GM06990 (cell line): ENCODE measurements at places on chromosomes 7 and 10.

- no peak for DNase-seq
These were observed 64.9 kb downstream of the DAGLB start for GRCh38 chr7:6382817-6383216.

- DNase-seq: no peak
These were observed 47.6 kb downstream of the TSPAN15 start for GRCh38 chr10:69498711-69499471.

DNA sequence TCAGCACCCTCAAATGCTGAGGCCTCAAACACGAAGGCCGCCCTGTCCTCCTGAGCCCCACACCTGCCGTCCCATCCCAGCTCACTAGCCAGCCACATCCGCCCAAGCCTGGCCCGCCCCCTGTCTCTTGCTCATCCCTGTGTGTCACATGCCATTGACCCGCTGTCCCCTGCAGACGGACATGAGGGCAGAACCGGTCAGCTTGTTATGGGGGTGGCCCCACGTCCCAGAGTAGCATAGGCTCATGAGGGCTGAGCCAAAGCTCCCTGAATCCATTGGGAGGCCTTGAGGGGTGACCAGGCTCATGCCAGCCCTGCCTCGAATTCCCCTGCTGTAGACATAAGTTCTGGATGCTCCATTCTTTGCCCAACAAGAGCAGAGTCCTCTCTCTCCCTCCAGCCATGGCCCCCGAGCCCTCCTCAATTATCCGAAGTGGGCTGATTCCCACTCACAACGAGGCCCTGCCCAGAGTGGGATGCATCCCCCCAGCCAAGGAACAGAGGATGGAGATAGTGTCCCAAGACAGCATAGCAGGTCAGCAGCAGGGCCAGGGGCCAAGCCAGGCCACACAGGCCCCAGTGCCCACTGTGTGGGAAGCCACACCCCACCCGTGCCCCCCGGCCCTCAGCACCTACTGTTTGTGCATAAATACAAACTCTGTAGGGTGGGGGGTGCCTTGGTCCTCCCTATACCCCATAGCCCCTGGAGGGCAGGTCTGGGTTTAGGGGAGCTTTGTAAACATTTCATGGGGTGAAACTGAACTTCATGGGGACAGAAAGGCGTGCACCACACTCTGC, 42.1 kb downstream of the EBF3 start:
- DNase-seq: no peak

GRCh38 chr7:133641436-133641835, 388.6 kb downstream of the EXOC4 start:
- DNase-seq: no peak

GRCh38 chr7:46169384-46169755, 248.3 kb upstream of the IGFBP3 start:
- no peak for DNase-seq

GRCh38 chr10:47438857-47439474, 44.9 kb downstream of the ANXA8 start:
- no peak for DNase-seq

GRCh38 chr10:125550362-125550761, 132.6 kb downstream of the TEX36 start:
- no peak for DNase-seq

- no peak for DNase-seq
These were observed 15.8 kb downstream of the RPP30 start for GRCh38 chr10:90887555-90887954.

DNA sequence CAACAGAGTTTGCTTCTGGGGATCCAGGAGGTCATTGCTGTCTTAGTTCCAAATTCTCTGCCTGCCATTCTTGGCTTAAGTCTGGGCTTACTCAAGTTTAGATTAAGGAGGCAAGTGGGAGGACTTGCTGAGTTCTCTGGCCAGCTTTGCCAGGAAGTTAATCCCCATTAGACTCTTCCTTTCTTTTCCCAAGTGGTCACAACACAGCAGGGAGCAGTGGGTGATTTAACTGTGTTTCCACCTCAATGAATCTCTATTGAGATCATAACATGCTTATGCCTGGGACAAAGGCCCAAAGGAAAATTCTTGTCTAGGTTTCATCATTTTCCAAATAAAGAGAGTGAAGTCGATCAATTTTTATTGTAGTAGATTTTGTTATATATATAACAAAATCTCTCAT, 1159.6 kb downstream of the SORCS3 start:
- DNase-seq: no peak

DNA sequence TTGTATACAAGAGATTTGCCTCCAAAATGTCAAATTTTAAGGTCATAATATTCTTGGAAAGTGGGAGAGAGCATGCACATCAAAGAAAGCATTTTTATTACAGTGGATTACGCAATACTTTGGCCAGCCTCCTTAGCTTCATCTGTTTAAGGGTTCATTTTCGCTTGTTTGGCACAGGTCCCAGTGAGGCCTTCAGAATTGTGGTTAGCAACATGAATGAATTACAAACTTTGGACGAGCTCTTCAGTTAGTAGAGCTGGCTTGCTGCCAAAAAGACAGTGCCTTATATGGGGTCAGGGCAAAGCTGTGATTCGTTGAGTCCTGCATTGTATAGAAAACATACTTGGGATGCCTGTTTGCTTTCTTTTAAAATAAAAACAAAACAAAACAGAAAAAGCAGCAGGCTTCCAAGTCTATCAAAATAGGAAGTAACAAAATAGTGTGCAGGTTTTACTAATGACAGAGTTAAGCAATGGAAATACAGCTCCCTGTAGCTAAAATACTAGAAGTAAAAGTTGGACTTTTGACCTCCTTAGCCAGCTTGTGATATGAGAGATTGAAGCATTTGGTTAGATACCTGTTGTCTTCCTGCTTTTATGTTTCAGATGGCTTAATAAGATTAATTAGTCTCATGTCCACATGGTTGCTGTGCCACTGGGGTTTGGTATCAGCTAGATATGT, 190.8 kb downstream of the MLLT10 start:
- DNase-seq: peak; percentile 51

DNA sequence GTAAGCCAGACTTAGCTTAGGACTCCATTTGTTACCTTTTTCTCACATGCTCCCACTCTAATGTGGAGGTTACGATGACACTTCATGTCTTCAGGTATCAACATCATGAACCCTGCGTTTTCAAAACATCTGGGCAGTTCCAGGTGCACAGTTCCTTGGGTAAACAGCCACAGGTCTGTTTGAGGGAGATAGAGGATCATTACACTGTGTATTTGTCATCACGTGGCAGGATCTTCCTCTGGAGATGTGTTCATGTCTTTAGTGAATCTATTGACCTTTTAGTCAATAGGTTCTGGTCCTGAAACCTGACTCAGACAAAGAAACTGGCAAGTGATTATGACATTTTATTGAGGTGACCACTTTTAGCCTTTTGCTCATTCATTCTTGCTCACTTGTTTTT, 145.5 kb downstream of the ANKRD7 start:
- no peak for DNase-seq

DNA sequence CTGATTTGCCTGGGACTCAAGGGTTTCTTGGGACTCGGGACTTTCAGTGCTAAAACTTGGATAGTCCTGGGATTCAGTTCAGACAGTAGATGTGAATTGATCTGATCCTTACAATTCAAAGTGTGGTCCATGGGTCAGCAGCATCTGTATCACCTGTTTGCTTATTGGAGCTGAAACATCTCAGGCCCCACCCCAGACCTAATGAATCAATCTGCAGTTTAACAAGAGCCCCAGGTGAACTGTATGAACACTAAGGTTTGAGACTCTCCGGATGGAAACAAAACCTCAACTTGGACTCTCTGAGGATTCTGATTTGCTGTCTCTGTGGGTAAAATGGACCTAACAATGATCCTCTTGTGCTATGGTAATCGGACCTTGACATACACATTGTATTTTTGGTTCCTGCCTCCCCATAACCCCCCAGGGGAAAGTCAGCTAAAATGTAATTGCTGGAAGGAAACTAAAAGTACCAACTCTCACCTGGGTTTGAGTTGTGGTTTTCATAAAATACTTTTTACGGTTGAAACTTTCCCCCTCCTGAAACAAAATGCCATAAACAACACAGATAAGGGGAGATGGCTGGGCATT, 11.7 kb downstream of the CYP26A1 start:
- no peak for DNase-seq

DNA sequence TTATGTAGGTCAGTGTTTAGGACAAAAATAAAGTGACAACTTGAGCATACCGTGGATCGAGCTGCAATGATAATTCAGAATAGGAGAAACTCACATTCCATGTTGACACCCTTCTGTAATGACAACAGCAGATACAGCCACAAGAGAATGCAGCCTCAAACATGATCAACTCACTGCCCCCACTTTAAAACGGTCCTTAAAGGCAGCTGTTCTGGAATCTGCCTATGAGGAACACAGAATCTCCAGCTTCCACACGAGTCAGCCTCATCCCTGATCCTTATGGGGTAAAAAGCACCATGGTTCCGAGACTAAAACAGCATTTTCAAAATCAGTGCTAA, 32.5 kb upstream of the DAGLB start:
- no peak for DNase-seq

- no peak for DNase-seq
These were observed 24.0 kb upstream of the DPYSL4 start for GRCh38 chr10:132162590-132163277.

- DNase-seq: no peak
These were observed 35.8 kb downstream of the SCRN1 start for GRCh38 chr7:29953726-29954347.

DNA sequence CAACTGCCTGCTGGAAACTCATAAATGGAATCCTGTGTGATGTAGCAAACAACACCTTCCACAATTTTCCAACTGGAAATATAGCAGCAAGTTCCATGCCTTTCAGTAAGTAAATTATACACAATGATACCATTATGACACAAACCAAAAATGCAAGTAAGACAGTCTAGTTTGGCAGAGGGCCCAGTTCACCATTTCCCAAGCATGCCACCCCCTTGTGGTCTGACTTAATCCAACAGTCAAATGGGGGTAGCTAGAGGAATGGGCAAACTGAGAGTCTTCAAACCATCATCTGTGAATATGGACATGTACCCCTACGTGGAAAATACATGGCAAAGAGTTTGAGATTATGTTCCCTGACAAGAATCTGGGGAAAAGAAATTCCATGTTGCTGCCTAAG, 137.6 kb upstream of the VWC2 start:
- no peak for DNase-seq

DNA sequence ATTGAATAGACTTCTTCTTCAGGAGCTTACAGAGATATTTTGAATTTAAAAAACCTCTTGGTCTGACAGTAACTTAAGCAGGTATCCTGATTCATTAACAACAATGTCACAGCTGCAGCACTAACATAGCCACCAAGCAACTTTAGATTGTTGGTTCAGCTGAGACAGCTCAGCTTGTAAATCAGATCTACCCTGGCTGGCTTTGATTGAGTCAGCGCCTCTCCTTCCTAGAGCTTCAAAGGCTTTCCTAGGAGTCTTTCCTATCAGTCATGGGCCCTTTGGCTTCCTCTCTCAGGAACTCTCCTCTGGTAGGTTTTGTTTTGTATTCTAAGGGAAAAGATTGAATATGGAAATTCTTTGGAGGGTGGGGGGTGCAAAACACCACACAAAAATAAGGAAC, 70.7 kb upstream of the STEAP4 start:
- DNase-seq: no peak

- no peak for DNase-seq
These were observed 9.6 kb downstream of the DGKB start for GRCh38 chr7:14892961-14893360.

DNA sequence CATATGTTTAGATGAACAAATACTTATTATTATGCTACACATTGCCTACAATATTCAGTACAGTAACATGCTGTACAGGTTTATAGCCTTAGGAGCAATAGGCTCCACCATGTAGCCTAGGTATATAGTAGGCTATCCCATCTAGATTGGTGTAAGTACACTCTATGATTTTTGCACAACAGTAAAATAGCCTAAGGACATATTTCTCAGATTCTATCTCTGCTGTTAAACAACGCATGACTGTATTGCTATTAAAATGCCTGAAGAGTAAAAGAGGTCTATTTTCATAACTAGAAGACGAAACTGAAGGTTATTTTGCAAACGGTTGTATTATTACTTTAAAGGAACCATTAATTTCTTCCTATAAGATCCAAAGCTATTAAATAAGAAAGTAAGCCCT, 88.3 kb downstream of the SEMA3A start:
- no peak for DNase-seq

- no peak for DNase-seq
These were observed 523.2 kb upstream of the SORCS1 start for GRCh38 chr10:107687701-107688100.

GRCh38 chr10:121033366-121033765, 182.2 kb downstream of the WDR11 start:
- no peak for DNase-seq

DNA sequence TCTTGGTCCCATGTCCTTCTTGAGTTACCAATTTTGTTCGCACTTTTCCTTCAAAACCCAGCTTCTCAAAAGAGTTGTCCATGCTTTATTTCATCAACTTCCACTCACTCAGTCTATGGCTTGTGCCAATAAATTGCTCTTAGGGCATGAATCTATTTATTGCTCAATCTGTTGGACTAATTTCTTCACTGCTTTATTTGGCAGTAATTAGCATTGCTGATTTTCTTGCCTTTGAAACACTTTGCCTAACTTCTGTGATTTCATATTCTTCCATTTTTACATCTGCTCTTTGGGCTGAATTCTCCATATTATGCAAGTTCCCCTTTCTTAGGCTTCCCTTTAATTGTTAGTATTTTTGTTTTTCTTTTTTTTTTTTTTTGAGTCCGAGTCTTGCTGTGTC, 16.8 kb downstream of the DLD start:
- no peak for DNase-seq

- DNase-seq: peak; percentile 71
These were observed 75.4 kb downstream of the ADARB2 start for GRCh38 chr10:1661859-1662437.

DNA sequence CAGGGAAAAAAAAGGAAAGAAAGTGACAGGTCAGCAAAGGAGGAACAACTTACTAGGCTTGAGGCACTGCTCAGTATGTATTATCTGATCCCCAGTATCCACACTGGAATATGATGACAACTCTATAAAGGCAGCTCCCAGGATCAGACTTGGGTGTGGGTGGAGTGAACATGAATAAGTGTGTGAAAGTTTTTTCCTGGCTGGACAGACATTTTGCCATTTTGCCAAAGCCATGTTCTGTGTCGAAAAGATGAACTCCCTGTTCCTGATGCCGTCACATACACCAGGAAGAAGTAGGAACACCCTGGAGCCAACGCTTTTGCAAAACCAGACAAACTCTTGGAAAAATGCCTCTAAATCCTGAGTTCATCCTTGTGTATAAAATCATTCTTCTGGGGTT, 143.2 kb upstream of the MEOX2 start:
- no peak for DNase-seq

DNA sequence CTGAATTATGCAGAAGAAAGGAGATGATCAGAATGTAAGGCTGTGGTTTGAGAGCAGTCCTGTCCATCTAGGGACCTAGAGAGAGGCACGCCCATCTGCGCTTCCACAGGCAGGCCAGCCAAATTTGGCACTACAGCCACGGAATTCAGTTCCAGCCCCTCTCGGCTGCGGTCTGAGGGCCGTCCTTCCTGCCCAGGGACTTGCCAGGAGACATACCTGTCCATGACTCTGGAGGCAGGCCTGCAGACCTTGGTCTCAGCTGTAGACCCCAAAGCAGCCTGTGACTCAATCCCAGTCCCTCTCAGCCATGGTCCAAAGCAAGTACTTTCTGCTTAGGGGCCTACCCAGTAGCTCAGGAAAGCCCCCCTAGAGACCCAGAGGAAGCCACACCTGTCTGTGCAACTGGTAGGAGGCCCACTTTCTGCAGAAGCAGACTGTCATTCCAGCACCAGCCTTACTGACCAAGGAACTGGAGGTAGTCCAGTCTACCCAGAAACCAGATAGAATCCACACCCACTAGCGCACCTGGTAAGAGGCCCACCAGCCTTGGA, 720.9 kb downstream of the PARD3 start:
- DNase-seq: no peak

GRCh38 chr10:93030409-93030808, 30.2 kb upstream of the CYP26C1 start:
- no peak for DNase-seq
